ENCODE measurements at places on chromosomes 12 and 14. TPM values are rescaled to one million over a fixed set of nuclear protein-coding genes. Genes with fewer than 3 reads are reported as not detected.

- peak; percentile 39 for DNase-seq
These were observed 27.1 kb downstream of the BMAL2 start for GRCh38 chr12:27359578-27360340.

LALBA gene
- total RNA-seq: not detected

TSPAN9 gene
- 8.1 TPM for total RNA-seq

SMARCD1 gene
- total RNA-seq: 33.4 TPM

DNA sequence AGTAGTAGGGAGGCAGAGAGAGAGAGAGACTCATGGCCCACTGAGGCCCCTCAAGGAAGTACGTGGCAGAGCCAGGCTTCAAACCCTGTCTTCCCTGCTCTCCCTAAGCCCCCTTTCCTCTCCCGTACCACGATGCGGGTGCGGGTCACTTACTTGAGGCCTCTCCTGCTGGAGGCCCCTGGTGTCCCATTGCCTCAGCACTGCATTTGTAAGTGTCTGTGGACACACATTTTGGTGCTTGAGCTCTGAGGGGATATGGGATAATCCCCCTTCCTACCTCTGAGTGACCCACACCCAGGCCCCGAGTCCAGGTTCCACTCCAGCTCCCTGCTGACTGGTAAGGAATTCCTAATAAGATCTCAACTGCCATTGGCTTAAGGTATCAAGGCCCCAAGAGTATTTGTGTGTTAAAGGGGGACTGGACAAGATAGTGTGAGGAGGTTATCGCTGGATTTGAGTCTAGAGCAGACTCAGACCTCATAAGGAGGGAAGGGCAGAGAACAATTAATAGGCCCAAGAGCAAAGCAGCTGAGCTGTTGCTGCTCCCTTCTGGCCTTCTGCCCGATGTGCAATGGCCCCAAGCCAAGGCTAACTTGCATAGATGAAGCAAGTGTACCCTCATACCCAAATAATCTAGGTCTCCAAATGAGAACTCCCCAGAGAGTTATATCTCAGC, 71.9 kb downstream of the CRACR2A start:
- DNase-seq: peak; percentile 33

- no peak for DNase-seq
These were observed 64.5 kb upstream of the SLC35F4 start for GRCh38 chr14:57930241-57930975.

- DNase-seq: no peak
These were observed 322.4 kb downstream of the PDZRN4 start for GRCh38 chr12:41510470-41510869.

GPRC5D gene
- total RNA-seq: not detected

- peak; percentile 89 for DNase-seq
These were observed 2.6 kb downstream of the ITPK1 start for GRCh38 chr14:93112891-93113677.

GRCh38 chr14:39733741-39734140, 301.5 kb upstream of the FBXO33 start:
- no peak for DNase-seq

Data from fibroblast of the aortic adventitia (primary cell).